Activated CD4-positive, alpha-beta T cell treated with anti-CD3 and anti-CD28 coated beads for 1 hour (primary cell): ENCODE measurements at places on chromosomes 13 and 19.

DNA sequence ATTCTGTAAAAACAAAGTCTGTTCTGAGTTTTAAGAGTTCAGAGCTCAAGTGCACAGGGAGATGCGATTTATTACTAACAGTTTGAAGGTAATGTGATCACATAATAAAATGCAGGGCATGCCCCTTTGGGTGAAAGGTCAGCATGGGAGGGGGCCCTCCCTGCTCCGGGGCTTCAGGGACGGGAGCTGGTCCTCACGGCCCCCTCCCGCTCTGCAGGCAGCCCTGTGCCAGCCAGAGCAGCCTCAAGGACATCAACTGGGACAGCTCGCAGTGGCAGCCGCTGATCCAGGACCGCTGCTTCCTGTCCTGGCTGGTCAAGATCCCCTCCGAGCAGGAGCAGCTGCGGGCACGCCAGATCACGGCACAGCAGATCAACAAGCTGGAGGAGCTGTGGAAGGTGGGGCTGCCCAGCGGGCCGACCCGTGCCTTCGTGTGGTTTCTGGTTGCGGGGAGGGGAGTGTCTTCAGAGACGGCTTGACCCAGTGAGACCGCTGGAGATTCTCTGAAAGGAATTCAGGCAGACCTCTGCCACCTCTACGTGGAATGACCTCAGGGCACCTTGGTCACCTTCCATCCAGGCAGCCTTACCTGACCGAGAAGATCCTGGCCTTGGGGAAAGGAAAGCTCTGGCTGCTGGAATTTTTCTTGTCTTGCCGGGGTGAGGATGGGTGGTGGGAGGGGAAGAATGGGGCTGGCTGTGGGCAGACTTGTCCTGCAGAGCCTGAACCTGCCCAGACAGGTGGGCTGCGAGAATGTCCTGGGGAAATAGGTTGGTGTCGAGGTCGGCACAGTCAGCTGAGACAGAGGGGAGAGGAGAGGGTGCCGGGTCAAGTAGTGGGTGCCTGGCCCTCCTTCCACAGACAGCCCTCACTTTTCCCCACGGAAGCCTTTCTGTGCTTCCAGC is 19.0 kb downstream of the UPF1 start:
- no peak for DNase-seq

DNA sequence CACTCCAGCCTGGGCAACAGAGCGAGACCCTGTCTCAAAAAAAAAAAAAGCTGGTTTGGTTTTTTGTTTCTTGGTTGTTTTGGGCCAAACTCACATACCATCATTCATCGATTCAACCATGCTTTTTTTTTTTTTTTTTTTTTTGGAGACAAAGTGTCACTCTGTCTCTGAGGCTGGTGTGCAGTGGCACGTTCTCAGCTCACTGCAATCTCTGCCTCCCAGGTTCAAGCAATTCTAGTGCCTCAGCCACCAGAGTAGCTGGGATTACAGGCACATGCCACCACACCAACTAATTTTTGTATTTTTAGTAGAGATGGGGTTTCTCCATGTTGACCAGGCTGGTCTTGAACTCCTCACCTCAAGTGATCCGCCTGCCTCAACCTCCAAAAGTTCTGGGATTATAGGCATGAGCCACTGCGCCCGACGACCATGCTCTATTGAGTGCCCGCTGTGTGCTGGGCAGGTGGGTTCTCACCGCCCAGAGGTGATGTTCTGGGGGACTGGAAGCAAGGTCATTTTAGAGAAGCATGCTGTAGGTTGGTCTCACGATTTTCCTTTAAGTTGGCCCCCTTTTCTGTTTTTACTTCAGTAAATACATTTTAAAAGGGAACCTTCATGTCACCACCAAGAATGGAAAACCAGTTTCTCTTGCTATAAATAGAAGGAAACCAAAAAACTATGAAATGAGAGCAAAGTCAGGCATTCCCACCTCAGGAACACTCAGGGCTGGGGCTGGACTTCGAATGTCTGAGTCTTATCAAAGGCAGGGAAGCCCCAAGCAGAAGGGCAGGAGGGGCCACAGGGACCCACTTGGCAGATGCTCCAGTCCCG is 8.3 kb upstream of the JUND start:
- DNase-seq, result no peak

DNA sequence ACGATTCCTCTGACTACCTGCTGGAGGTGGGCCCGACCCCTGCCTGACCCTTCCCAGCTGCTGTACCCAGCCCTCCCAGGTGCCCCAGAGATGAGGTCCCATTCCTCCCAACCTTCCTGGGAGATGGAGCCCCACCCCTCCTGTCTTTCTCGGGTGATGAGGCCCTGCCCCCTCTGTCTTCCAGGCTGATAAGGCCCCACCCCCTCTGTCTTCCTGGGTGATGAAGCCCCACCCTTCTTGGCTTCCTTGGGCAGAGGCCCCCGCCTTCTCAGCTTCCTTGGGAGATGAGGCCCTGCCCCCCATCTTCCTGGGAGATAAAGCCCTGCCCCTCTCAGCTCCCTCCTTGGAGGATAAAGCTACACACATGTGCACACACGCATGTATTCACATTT is 47.9 kb downstream of the CERS4 start:
- no peak for DNase-seq

- DNase-seq, result no peak
Measured at GRCh38 chr13:44195245-44195644, 178.4 kb upstream of the SERP2 start.

DNA sequence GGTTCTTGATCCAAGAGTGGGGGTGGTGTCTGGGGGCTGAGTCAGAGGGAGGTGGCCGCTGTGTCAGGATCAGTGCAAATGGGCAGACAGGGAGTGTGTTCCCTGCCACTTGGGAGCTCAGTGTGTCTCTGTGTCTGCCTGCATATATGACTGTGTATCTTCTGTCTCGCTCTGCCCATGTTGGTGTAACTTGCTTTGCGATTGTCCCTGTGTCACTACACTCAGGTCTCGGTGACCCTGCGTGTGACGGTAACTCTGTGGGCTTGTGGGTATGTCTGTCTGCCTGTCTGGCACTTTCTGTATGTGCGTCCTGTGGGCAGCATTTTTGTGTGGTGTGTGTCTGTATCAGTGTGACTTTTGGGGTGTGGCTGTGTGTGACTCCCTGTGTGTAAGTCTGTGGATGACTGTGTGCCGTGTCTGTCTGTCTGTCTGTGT is 8.2 kb upstream of the ERFL start:
- no peak for DNase-seq

DNA sequence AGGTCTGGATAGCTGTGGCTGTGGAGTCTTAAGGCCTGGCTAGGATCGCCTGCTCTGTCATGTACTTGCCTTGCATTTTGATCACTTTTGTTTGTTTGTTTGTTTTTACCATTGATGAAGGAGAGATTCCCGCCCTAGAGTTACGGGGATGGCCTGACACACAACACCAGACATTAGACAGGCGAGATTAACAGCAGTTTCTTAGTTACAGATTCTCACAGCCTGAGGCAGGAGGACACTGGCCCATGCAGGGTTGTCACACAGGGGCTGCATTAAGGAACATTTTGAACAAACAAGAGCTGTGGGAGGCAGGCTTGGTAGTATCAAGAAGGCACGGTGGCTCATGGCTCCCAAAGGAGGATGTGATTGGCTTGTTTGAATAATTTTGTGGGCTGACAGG is 291.8 kb downstream of the HS6ST3 start:
- DNase-seq, result no peak

GRCh38 chr13:21395953-21396352 is 63.1 kb downstream of the ZDHHC20 start:
- DNase-seq, result no peak

DNA sequence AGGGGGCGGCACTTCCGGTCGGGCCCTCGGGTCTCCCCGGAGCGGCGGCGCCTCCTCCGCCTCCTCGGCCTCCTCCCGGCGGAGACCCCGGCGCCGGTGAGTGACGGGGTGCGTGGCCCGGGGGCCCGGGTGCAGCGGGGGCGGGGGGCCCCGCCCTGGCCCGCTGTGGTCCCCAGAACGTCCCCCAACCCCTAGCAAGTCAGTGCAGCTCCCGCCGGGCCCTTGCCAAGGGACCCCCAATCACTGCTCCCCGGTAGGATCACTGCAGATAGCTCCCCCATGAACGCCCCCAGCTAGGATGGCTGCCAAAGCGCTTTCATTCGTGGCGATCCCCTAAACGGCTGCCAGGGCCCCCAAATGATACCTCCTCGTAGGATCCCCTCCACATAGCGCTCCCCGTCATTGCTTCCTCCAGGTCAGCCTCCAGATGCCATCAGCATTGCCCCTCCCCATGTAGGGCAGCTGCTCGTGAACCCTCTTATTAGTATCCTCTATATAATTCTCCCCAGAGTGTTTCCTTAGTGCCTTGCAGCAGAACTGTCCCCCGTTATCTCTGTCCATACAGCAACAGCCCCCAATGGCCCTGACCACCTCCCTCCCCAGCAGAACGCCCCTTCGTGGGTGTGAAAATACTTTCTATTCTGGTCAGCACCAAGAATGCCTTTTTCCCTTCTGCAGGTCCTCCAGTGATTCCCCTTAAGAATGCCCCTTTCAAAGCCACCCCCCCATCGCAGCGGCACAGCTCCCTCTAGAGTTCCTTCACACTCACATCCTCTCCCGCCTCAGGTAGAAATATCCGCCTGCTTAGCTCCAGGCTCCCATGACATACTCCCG is at the start of gene ZNF865:
Gene ZNF865 (plus strand): TSS at position 11 of the 834 bp plus-strand sequence. CDS start 7,972 bp downstream, outside the sequence.
- DNase-seq, result peak; percentile 58

- peak; percentile 83 for DNase-seq
Measured at GRCh38 chr19:52007806-52008557, at the start of gene ZNF615. Gene ZNF615 (minus strand): TSS chr19:52008211. CDS start chr19:52003711, 4,500 bp downstream.

DNA sequence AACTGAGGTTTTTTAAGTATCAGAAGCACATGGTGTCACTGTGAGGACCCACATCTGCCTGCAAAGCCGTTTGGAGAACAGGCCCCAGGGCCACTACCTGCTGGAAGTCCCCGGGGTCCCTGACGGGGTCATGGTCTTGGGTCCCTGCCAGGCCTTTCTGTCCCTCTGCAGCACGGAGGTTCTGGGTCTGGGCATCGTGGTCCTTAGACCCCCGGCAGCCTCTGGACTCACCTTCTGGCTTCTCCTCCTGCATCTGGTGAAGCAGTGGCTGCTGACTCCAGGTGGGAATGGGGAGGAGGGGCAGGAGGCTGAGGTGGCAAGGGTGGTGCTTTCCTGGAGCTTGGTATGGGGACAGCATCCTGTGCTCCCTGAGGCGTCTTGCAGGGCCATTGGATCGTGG is 198.6 kb downstream of the TEX29 start:
- DNase-seq, result no peak

DNA sequence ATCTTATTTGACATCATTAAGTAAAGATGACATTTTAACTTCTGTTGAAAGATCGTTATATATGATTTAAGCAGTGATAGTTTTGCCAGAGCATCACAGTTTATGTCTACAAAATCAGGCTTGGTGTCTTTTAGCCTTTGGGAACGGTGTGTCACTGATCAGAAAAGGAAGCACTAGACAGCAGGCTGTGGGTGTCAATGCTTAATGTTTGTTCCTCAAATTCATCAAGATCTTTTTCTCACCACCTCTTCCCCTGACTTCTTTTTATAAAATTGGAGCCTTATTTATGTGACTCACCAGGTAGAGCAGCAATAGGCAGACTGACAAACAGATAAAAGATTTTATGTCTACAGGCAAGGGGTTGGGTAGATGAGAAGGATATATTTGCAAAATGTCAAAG is 1558.5 kb downstream of the EFNB2 start:
- no peak for DNase-seq

- DNase-seq, result no peak
Measured at GRCh38 chr13:62781866-62782265, 1366.2 kb upstream of the PCDH20 start.

- no peak for DNase-seq
Measured at GRCh38 chr13:46166947-46167610, 14.9 kb downstream of the LCP1 start.

DNA sequence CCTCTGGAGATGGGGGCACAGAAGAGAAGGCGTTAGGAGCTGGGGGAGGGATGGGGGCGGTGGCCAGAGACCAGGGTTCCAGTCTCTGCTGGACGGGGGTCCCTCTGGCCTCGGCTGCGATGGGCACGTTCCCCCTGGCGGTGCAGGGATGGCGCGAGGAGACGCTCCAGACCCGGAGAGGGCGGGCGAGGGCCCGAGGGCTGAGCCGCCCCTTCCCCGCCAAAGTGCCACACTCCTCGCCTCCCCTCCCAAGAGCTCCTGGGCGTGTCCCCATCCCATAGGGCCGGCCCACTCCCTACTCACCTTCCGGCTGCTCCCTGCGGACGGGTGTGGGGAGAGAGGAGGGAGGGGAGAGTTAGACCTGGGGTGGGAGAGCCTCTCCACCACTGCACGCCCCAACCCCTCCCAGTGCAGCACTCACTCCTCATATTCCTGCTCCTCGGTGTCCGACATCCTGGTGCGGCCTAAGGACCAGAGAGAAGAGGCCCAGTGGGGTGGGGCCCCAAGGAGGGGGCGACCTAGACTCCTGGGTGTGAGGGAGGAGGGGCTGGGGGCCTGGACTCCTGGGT is 2.2 kb downstream of the TNNT1 start:
- DNase-seq, result no peak

GRCh38 chr13:52447815-52448552 is 2.5 kb downstream of the VPS36 start:
- no peak for DNase-seq

- DNase-seq, result no peak
Measured at GRCh38 chr19:15252398-15253018, 20.3 kb upstream of the EPHX3 start.

DNA sequence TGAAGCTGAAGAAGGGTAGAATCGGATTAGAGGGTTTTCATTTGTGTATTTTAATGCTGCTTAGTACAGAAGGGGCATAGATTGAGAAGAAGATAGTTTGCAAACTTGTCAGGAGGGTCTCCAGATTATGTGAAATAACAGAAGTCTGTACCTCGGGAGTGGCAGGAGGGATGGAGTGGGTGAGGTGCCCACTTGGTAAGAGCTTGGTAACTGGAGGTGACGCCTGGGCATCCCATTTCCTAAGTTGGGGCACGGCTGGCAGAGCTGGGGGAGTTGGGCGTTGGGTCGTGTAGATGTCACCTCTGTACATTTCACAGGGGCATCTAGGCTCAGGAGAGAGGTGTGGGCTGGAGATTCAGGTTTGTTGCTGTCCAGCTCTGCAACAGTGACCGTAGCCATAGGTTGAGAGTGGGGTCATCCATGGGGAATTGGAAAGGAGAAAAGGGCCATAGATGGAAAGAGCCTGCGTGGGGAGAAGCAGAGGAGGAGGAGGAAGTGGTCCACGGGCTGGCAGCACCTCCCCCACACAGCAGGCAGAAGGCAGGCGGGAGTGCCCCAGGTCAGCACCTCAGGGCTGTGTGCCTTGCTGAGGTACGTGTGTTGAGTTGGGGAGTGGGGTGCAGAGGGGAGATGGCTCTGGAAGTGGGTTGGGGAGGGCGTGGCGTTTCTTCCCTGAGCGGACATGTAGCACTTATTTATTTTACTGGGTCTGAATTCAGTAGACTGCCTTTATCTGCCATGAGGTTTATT is 31.2 kb downstream of the MPHOSPH8 start:
- no peak for DNase-seq

DNA sequence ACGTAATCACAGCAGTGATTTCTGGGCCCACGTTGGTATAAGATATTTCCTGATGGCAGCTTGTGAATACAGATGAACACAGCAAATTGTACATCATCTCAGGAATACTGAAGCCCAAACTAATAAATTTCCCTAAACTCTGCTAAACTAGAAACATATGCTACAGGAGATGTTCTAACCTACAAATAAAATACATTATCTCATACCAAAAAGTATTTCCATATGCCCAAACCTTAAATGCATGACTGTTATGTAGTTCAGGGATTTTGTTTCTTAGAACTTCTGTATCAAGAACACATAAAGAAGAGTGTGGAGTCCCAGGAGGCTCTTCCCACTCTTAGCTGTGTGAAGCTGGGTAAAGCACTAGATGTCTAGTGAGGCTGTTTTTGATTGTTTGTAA is 138.4 kb downstream of the RFC3 start:
- no peak for DNase-seq

GRCh38 chr13:27182844-27183497 is 11.4 kb upstream of the USP12 start:
- no peak for DNase-seq

GRCh38 chr13:38262211-38262610 is 87.4 kb upstream of the UFM1 start:
- no peak for DNase-seq
